Gastroesophageal sphincter (tissue), 4 donors: ENCODE measurements at places on chromosomes 3 and 15. TPM values are rescaled to one million over a fixed set of nuclear protein-coding genes. Genes with fewer than 3 reads are reported as not detected.
A peak's percentile ranks its signal among the peaks of the same experiment; 100 is the strongest.

NR2E3 gene
- not detected for total RNA-seq

TNNC1 gene
- total RNA-seq, result not detected

GREM1 gene
- total RNA-seq, result 64.8 TPM

DNA sequence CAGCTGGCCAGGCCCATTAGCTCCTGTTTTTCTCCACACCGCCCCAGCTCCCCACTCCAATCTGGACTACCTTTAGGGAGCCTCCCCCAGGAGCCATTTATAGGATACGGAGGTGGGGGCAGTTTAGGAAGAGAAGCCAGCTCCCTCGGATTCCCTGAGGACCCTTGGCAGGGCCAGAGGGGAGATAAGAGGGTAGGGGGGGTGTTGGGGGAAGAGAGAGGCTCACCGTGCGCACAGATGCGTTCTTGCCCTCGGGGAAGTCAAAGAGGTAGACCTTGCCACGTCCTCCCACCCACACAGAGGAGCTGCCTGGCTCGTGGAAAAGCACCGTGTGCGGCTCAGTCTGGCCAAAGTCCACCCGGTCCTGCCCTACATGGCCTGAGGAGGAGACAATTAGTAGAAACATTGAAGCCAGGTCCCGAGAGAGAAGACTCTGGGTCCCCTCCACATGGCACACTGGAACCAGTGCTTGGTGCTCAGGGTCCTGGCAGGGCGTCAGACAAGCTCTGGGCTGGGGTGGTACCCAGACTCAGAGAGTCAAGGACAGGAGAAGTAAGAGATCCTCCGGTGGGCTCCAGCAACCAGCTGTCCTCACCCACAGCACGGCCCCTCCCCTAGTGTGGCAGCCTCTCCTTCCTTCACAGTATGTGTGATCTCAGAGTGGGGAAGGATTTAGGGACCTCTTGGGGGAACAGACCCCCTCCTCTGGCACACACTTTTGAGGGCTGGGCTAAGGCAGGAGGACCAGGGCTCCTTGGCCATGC lies 15.0 kb downstream of the SEMA7A start:
- ATAC-seq, result no peak

DNA sequence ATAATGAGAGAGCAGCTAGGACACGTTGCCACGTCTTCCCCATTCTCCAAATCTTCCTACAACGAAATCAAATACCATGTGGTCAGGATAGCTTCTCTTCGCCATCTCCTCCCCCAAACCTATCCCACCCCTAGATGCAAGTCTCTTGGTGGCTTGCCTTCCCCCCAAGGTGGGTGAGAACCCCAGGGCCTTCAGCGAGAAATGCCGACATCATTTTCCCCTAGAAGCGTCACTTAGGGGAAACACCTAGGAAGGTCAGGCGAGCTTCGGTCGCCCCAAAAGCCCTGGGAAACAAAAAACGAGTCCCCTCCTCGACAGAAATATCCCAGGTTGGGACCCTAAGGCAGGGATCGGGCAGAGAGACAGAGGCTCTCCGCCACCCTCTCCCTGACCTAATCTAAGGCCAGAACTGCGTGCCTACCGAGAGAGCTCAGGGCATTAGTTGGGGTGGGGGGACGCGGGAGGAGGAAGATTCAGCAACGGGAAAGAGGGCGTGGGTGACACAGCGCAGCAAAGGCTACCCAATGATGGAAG lies 502 bp downstream of the DPH3 start:
- no peak for ATAC-seq

GRCh38 chr3:54309601-54310000 lies 187.2 kb downstream of the CACNA2D3 start:
- ATAC-seq, result no peak

DNA sequence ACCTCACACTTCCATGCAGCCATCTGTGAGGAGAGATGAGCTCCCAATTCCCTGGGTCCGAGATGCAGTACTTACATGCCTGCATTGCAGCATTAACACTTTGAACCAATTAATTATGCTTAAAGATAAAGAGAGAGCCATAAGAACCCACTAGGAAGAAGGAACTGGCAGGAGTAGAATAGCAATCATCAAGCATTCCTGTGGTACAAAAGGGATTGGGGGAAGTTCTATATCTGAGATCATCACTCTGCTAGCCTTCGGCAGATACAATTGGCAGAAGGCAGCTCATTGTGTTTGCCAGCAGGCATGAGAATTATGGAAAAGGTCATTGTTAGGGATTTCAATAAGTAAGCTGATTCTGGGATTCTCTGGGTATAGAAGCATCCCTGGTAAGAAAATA lies 891.4 kb downstream of the NTRK3 start:
- ATAC-seq, result no peak

SLC6A20 gene
- total RNA-seq, result 1.1 TPM

KIF7 gene
- 26.3 TPM for total RNA-seq

DNA sequence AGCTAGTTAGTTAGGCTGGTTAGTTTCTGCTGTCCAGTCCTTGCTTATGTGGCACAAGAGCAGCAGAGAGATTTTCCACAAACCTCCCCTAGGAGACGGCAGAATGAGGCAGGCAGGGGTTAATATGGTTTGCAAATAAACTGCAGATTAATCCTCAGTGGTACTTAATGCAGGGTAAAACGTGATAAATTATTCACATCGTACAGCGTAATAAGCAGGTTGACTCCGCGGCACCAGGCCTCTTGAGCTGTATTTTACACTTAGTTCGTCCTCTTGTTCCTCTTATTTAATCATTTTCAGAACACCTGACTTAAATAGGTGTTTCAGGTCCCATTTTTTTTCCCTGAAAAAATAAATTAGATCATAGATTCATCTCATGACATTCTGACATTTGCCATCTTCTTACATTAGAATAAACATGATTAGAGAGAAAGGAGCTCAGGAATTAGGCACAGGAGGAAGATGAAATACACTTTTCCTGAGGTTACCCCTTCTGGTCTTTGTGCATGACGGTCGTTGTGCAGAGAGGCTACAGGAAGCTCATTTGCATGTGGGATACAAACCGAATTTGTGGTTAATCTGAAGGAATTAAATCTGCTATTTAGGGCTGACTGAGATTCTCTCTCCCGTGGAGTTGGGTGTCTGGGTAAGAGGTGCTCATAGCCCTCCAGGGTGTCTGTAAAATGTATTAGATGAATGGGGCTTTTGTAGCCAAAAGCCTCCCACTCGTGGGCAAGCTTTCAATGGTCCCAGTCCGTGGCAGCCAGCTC lies 27.1 kb upstream of the VPS8 start:
- ATAC-seq, result no peak

RASGRP1 gene
- 0.16 TPM for total RNA-seq

DNA sequence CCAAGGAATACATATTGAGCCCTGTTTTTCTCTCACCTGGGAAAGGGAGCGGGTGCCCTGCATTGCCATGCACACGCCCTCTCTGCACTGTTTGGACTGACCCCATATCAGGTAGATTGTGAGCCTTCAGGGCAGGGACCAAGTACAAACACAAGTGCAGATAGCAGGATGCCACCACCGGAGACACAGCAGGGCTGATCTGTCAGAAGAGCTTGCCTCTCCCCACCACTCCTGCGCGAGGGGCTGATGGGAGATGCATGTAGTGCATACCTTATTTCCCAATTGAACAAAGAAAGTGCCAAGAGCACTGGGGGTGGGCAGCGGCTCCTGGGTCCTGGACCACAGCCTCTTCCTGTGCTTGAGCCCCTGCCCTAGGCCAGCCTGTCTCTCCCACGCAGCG lies 9.0 kb upstream of the SLCO2A1 start:
- peak; percentile 15 for ATAC-seq

NDN gene
- total RNA-seq, result 92.8 TPM

CIB2 gene
- total RNA-seq, result 17.4 TPM

BNC1 gene
- 0.16 TPM for total RNA-seq

DNA sequence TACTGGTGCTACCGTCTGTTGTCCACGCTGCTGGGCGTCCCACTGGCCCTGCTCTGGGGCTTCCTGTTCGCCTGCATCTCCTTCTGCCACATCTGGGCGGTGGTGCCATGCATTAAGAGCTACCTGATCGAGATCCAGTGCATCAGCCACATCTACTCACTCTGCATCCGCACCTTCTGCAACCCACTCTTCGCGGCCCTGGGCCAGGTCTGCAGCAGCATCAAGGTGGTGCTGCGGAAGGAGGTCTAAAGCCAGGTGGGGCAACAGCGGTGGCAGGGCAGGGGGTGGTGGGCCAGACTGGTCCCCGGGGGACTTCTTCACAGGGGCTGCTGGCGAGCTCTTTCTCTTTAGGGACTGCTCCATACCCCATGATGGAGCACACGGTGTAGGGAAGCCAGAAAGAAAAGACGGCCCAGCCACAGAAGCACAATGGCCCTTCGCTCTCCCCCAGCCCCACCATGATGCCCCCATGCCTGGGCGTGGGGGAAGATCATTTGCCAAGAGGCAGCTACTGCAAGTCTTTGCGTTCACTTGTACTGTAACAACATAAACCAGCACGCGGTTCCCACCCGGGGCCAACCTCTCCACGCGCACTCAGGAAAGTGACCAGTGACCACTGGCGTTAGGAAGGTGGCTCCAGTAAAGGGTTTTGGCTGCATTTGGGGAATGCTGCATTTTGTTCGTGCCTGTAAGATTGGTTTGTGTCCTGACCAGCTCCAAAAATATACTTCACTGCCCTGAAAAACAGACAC lies 12.2 kb downstream of the CAV3 start:
- no peak for ATAC-seq

DNA sequence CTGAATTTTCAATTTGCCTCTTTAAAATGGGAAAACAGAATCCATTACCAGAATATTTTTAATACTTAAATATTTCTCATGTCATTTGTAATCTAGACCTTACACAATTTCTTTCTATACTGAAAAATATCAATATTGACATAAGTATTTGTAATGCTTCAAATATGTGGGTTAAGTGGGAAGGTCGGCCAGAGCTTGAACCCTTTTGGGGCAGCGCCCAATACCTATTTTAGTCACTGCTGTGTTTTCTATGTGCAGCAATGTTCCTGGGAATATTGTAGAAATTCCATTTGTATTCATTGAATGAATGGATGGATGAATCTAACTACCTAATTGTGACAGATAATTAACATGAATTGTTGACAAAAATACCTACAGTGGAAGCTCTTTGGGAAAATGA lies 459.7 kb upstream of the ZNF717 start:
- no peak for ATAC-seq

EOMES gene
- total RNA-seq, result not detected

- no peak for ATAC-seq
Observed at GRCh38 chr3:148381051-148381450, 316.7 kb upstream of the AGTR1 start.

GRCh38 chr3:39106851-39107387 lies 508 bp downstream of the GORASP1 start:
- ATAC-seq, result peak; percentile 67

DNA sequence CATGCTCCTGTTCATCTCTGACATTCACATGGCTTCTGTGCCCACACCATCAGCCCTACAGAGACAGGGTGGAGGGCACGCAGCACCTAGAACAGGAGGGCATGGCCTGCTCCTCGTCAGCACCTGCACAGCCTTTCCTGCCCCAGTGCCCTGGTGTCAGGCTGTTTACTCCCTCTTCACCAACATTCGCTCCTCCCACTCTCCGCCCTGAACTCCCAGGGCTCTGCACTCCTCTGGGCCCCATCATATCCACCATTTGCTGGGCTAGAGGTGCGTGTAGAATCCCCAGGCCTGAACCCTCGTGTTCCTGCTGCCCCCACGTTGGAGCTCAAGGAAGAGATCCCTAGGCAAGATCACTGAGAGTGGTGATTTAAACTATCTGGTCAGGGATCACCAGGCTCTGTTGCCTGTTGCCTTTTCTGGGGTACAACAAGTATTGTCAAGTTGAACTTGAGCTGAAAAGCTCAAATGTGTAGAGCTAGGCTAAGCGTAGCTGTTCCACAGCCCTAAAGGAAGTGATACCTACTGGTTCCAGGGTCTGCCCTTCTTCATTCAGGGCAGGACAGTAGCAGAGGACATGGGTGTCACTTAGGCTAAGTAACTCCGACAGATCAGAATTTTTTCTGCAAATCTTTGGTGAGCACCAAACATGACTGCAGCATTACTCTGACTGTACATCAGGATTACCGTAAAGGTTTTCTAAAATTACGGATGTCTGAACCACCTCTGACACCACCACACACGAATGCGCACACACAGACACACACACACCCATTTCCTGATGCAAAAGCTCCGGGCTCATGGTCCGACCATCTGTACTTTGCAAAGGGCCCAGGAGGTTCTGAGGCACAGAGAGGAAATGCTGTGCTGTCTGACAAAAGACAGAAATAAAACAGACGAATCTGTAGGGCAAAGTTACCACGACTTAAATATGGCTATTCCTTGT lies 43.7 kb upstream of the GNB5 start:
- ATAC-seq, result no peak

DNA sequence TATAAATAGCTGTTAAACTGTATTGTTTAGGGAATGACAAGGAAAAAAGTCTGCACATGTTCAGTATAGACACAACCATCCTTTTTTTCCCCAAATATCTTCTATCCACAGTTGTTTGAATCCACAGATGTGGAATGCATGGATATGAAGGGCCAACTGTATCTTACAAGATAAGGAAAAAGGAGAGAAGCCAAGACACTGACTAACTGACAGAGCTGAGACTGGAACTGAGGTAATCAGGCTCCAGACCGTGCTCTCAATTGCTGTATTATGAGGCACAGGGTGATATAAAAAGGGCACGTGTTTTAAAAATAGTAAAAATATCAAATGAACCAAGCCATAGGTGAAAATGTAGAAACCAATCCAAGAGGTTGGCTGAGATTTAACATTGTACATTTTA lies 49.0 kb downstream of the DHX36 start:
- ATAC-seq, result no peak

DNA sequence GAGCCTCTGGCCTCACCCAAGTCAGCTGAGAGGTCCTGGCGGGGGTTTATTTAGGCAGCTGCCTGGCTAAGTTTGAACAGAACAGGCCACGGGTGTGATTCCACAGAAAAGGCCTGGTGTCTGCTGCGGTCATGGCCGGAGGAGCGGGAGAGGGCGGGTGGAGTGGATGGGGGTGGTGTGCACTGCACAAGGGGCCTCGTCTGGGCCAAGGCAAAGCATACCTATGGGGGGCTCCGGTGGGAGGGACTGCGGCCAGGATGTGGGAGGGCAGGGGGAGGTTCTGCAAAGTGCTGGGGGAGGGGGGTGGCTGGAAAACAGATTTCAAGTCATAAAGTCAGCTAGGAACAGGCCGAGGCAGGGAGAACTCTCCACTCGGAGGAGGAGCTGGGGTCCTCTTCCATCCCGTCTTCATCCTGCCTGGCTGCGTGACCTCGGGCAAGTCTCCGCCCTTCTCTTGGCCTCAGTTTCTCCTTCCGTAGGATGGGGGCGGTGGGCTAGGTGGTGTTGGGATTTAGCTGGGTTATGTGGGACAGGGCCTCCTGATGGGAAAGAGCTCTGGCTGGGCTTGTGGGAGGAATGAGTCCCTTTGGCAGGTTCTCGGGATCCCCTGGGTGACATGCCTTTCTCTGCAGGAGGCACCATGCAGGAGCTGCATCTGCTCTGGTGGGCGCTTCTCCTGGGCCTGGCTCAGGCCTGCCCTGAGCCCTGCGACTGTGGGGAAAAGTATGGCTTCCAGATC lies 878 bp downstream of the ISLR start:
- peak; percentile 32 for ATAC-seq
